ENCODE measurements at places on chromosomes 13 and 19. TPM values are rescaled to one million over a fixed set of nuclear protein-coding genes. Genes with fewer than 3 reads are reported as not detected.
A peak's percentile ranks its signal among the peaks of the same experiment; 100 is the strongest.

BCAM gene
- polyA plus RNA-seq: 63.2 TPM

SHISA7 gene
- polyA plus RNA-seq: under 0.01 TPM

DNA sequence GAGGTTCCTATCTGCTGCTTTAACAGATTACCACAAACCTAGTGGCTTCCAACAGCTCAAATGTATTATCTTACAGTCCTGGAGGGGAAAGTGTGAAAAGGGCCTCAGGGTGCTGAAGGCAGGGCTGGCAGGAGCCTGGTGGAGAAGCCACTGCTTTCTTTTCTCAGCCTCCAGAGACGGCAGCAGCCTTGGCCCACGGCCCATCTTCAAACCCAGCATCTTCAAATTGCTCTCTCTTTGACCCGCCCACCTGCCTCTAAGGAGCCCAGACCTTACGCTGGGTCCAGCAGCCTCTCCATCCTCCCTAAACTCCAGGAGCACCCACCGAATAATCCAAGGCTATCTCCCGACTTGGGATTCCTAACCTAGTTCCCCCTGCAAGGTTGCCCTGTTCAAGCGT lies 35.6 kb downstream of the C13orf46 start:
- DNase-seq: no peak

GRCh38 chr13:74835579-74835978 lies 646.4 kb downstream of the TBC1D4 start:
- no peak for DNase-seq

HSH2D gene
- polyA plus RNA-seq: 0.51 TPM

GRCh38 chr19:8367327-8368001 lies 3.5 kb downstream of the ANGPTL4 start:
- DNase-seq: peak; percentile 90

DIAPH3 gene
- polyA plus RNA-seq: 0.04 TPM

DNA sequence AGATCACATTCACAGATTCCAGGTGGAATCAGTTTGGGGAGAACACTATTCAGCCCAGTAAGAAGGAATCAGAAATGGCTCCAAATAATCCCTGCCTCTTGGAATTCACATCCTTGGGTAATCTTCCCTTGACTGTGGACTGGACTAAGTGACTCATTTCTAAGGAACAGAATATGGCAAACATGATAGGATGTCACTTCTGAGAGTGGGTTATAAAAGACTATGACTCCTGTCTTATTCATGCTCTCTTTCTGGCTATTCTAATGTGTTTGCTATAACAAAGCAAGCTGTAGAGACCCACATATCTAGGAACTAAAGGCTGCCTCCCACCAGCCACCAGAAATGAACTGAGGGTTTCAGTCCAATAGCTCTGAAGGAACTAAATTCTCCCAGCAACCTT lies 37.8 kb downstream of the MBD3L2B start:
- DNase-seq: no peak

DNA sequence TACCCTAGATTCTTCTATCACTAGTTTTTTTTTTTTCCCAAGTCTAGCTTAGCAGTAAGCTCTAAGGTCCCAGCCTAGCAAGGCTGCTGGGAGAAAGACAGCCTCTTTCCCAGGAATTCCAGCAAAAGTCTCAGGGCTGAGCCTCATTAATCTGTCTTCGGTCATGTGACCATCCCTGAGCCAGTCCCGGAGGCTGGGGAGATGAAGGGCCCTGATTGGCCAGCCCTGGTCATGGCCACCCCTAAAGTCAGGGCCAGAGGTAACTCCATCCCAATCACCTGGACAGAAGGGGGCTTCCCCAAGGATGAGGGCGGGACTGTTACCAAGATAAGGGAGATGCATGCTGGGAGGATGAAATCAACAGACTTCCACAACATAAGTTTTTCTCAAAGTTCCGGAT lies 43.3 kb downstream of the CCNE1 start:
- no peak for DNase-seq

- DNase-seq: no peak
Observed at GRCh38 chr19:30704771-30705330, 332.7 kb downstream of the ZNF536 start.

- peak; percentile 18 for DNase-seq
Observed at GRCh38 chr19:32599736-32600157, 18.8 kb downstream of the PDCD5 start.

FBXO27 gene
- polyA plus RNA-seq: 2.3 TPM

DNA sequence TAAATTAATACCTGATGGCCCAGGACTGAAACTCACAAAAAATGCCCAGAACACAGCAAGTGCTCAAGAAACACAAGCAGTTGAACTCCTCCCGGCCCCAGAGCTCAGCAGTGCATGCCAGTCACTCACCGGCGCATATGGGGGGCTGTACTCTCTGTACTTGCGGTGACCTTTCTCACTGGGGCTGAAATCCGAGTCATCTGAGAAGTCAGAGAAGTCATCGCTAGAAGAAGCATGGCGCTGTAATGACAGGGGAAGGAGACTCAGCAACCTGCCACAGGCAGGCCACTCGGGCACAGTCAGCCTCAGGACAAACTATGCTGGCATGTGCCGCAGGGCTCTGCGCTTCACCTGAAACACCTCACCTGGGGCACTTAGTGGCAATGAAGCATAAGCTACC lies 19.7 kb downstream of the ZC3H4 start:
- DNase-seq: no peak

DNA sequence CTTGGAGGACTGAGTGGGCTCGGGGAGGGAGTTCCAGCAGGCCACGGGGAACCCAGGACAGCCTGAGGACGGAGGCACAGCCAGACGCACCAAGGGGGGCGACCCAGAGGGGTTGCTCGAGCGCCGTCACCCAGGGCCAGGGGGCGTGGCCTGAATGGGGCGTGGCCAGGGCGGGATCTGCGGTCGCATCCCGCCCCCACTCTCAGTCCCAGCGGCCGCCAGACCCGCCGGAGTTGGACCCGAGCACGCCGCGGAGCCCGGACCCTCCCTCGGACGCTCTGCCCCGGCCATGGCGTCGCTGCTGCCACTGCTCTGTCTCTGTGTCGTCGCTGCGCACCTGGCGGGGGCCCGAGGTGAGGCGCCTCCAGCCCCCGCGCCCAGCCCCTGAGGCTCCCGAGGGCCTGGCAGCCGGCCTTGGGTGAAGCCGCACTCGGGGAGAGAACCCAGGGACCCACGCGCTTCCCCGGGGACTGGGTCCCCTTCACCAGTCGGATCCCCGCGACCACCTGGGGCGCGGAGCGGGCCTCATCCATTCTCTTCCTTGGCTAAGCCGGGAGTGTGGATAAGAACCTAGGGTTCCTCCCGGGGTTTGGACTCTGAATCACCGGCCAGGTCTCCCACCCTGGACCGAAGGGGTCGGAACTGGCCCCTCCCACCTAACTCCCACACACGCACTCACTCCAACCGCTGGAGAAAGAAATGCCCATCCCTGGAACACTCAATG lies at the start of gene CILP2:
TSS of gene CILP2 (plus strand) at position 205 of the 724 bp plus-strand sequence. CDS start at position 290, 85 bp downstream.
- no peak for DNase-seq

SIGLECL1 gene
- polyA plus RNA-seq: not detected

MBD3L2 gene
- not detected for polyA plus RNA-seq

Data from heart right ventricle (tissue), 16 donors.